WTC11 (cell line): ENCODE measurements at places on chromosomes 16 and 17. TPM values are rescaled to one million over a fixed set of nuclear protein-coding genes. Genes with fewer than 3 reads are reported as not detected.

Gene CSH1
- total RNA-seq = not detected in 3 replicates

Gene UTS2R
- total RNA-seq = 0.46 to 0.76 TPM (median 0.53 TPM) in 3 replicates

Gene RAPGEFL1
- total RNA-seq = 19.9 to 23.0 TPM (median 19.9 TPM) in 3 replicates

Gene KIF18B
- 62.2 to 82.2 TPM (median 66.3 TPM) in 3 replicates for total RNA-seq

GRCh38 chr16:65312071-65312470, 190.2 kb upstream of the CDH11 start:
- no peak for DNase-seq

Gene CA5A
- not detected in 3 replicates for total RNA-seq

Gene BCKDK
- total RNA-seq = 58.3 to 71.3 TPM (median 69.3 TPM) in 3 replicates

Gene SNTB2
- total RNA-seq = 21.0 to 23.7 TPM (median 23.7 TPM) in 3 replicates

DNA sequence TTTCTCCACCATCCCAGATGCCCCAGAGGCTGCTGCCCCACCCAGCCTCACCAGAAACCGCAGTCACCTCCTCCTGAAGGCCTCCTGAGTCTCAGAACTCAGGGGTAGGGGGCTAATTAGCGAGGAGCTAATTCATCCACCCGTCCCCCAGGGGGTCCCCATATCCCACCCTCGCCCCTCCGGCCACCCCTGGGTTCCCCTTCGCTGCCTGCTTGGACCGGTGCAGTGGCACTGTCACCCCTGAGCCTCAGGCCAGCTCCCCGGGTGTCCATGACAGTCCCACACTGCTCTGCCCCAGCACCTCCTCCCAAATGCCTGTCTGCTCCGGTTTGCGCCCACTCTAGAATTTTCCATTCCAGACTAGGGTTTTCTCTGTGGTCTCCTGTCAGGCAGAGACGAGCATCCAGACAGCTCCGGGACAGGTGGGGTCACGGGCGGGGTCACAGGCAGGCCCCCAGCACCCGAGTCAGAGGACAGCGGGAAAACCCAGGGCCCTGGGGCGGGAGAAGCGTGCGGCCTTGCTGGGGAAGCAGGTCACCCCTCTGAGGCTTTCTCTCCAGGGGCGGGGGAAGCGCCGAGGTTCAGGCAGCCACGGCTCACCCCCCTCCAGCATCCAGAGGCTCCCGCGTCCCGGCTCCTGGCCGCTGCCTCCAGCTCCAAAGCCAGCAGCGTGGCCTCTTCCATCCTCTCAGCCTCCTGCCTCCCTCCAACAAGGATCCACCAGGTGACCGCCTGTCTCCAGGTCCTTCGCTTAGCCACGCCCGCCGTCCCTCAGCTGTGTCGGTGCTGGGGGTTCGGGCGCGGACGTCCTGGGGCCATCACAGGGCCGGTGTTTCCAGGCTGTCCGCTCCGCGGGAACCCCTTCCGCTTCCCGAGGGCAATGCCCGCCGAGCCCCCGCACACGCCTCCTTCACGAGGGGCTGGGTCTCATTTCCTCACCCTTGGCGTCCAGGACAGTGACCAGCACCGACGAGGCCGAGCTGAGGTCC, 3.1 kb upstream of the PERCC1 start:
- no peak for DNase-seq
